Bronchial epithelial cell (primary cell): ENCODE measurements at places on chromosomes 16 and 17.

GRCh38 chr16:309476-309875 is 26.5 kb downstream of the PDIA2 start:
- DNase-seq = no peak

- peak; percentile 91 for DNase-seq
Observed at GRCh38 chr16:72013389-72013788, 4.8 kb downstream of the DHODH start.

- DNase-seq = no peak
Observed at GRCh38 chr16:72426386-72426785, 254.4 kb upstream of the PMFBP1 start.

GRCh38 chr16:50195276-50195675 is 42.2 kb downstream of the TENT4B start:
- peak; percentile 81 for DNase-seq

- no peak for DNase-seq
Observed at GRCh38 chr16:57069053-57069452, 23.3 kb upstream of the CPNE2 start.

DNA sequence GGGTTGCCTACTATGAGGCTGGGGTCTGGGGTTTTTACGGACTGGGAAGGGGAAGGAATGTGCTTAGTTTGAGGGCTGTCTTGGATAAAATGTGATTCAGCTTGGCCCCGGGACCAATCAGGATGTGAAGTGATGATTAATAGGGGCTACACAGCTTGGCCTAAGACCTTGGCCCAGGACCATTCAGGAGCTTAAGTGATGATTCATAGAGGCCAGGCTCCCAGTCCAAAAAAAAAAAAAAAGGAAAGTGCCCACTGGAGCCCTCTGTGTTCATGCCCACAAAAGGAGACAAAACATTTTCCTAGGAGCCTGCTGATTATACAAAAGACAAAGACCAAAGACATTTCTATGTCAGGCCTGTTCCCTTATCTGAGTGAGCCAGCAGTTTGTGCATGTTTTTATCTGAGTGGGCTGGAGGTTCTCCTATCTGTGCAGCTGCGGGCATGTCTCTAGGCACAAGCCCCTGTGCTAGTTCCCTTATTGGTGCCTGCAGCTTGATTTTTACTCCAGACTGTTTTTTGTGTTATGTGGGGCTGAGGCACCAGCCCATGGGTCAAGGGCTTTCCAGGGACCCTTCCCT is 898.2 kb upstream of the GOT2 start:
- DNase-seq = no peak

- no peak for DNase-seq
Observed at GRCh38 chr16:49455181-49455990, 81.8 kb downstream of the C16orf78 start.

- DNase-seq = no peak
Observed at GRCh38 chr17:10771148-10771547, 32.8 kb downstream of the TMEM238L start.

DNA sequence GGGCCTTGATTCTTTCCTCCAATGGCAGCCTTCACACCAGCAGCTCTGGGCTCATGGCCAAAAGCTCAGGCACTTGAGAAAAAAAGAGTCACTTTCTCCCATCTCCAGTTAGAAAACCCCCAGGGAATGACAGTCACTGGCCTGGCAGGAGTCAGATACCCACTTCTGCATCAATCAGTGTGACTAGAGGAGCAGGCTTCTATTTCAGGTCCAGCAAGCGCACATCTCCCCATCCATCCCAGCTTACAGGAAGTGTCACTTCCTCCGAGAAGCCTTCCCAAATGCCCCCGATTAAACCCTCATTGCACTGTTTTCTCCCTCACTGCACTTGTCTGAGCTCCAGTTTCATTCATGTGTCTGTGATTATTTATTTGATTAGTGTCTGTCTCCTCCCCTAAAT is 30.4 kb upstream of the CCL1 start:
- DNase-seq = no peak

- no peak for DNase-seq
Observed at GRCh38 chr16:85984947-85985451, 86.0 kb downstream of the IRF8 start.

- DNase-seq = no peak
Observed at GRCh38 chr16:74608944-74609343, 2.0 kb upstream of the GLG1 start.

GRCh38 chr16:53266156-53266555 is 168.1 kb upstream of the RBL2 start:
- no peak for DNase-seq

- no peak for DNase-seq
Observed at GRCh38 chr17:54813896-54814295, 86.8 kb upstream of the TOM1L1 start.

- DNase-seq = no peak
Observed at GRCh38 chr17:77408284-77408683, 267.5 kb downstream of the SEC14L1 start.

DNA sequence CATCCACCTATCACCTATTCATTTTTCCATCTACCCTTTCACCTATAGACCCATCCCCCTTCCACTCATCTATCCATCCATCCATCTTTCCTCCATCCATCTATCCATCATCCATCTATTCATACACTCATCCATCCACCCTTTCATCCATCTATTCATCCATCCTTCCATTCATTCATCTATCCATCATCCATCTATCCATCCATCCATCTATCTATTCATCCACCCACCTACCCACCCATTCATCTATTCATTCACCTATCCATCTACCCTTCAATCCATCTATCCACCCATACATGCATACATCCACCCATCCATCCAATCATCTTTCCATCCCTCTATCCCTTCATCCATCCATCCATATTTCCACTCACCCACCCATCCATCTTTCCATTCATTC is 63.3 kb downstream of the C17orf67 start:
- DNase-seq = no peak

DNA sequence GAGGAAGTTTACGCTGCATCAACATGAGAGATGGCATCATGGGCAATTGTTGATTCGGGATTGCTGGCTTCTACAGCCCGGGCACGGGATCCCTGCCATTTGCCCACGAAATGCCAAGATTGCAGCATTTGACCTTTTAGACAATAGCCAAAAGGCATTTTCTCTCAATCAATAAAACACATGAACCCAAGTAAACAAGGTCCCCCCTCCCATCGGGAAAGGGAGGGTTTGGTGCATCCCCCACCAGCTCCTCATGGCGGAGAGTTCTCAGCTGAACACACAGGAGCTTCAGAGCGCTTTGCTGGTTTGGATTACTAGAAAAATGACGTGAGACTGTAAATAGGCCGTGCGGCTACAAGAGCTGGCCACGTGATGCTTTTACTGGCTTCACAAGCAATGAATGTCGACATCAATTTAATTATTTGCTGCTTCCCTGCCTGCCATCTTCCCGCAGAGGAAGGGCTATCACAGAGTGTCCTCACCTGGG is 147.6 kb downstream of the C16orf95 start:
- no peak for DNase-seq

DNA sequence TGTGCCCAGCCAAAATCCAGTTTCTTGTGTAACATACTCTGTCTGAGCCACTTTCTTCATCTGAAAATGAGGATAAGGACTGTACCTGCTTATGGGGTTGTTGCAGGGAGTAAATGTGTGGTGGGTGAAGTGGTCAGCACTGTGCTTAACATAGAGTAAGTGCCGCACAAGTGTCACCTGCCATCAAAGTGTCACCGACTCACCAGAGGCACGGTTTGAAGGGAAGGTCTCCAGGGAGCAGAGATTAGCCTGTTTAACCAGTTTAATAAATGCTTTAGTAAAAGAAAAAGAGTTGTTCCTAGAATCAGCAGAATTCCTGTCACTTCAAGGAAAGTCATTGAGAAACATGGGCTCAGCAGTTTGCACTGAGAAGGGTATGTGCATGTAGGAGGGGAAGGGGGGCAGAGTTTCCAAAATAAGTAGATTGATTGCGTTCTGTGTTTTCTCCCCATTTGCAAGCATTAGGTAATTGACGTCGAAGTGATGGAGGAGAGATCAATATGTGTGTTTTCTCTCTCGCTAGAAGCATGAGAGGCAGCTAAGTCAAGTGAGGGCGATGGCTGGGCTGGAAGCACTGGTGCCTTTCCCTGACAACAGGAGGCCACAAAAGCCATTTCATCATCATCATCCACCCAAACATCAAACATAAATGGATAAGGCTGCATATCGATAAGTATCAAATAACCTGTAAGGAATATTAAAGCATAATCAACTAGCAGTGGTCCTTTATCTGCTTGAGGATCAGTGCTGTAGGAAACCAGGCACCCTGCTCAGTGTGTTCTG is 19.1 kb downstream of the FAM20A start:
- no peak for DNase-seq

- DNase-seq = peak; percentile 67
Observed at GRCh38 chr17:17740615-17741348, 59.5 kb downstream of the RAI1 start.

DNA sequence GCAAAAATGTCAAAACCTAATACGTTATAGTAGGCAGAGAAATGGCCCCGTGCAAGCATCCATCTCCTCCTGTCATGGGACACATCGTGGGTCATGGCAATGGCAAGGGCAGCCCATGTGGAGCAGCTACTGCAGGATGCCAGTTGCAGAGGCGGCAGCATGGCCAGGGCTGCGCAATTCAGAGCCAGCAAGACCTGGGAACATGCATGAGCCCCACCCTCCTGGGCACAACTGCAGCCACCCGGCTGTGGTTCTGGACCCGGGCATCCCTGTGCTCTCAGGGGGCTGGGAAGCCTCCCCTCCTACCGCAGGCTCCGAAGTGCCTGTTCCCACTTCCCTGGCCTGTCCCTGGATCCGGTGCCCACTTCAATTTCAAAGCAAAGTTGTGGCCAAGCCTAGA is 203.6 kb downstream of the CPPED1 start:
- DNase-seq = no peak

DNA sequence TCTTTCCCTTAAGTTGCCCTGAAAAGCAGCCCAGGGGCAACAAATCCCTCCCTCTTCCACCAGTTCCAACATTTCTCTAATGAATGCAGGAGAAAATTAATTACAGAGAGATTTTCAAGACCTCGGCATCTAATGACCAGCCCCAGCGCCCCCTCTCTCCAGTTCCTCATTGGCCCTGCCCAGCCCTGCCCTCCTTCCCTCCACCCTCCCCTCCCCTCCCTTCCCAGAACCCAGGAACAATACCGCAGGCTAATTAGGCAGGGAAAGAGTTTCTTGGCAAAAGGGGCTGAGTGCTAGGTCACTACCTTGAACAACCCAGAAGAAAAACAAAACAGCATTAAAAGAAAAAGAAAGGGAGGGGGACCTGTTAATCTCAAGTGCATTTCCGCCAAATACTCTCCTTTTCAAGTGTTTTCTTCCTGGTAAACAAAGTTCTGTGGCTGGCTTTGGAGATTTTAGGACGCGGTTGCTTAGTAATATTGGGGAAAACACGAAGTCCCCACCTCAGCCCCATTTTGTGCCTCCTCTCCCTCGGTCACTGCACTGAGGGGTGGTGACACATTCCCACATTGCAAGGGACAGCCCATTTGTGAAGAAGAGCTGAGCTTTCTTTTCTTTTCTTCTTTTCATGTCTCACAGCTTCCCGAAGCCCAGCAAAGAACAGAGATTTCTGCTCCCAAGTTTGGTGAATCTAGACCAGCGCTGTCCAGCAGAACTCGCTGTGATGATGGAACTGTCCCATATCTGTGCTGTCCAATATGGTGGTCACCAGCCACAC is 215.4 kb downstream of the SOX9 start:
- DNase-seq = no peak

- DNase-seq = no peak
Observed at GRCh38 chr17:72334205-72334604, 213.4 kb downstream of the SOX9 start.

- DNase-seq = no peak
Observed at GRCh38 chr17:72365857-72366414, 245.1 kb downstream of the SOX9 start.

- no peak for DNase-seq
Observed at GRCh38 chr16:70754851-70755600, 45.9 kb downstream of the VAC14 start.

GRCh38 chr17:73952082-73952479 is 251.4 kb upstream of the RPL38 start:
- DNase-seq = no peak

DNA sequence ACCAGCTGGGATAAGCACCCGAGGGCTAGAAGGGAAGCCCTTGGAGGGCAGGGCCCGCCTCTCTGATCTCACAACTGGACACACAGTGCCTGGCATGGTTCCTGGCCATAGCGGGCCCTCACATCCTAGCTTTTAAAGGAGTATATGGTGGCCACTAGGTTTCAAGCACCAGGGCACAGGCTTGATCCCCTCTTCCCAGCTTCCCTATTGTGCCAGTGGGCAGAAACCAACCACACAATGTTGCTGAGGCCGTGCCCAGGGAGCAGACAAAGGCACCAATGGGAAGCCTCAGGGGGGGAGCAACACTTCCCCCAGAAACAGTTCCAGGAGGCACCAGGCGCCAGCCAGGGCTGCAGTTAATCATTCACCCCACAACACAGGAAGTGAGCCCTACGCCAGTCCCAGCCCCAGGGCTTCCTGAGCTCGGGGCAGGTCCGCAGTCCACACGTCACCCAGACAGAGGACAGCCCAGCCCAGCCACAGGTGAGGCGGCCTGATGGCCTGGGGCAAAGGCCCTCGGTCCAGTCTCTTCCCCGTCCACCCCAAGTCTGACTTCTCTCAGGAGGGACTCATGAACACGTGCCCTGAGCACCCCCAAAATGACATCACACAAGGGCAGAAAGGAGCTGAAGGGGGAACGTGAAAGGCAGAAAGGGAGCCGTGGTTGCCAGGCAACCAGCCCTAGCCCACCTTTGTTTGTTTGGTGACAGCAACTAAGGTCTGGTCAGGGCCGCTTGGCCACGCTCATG is 12.8 kb downstream of the SMIM5 start:
- DNase-seq = peak; percentile 80

DNA sequence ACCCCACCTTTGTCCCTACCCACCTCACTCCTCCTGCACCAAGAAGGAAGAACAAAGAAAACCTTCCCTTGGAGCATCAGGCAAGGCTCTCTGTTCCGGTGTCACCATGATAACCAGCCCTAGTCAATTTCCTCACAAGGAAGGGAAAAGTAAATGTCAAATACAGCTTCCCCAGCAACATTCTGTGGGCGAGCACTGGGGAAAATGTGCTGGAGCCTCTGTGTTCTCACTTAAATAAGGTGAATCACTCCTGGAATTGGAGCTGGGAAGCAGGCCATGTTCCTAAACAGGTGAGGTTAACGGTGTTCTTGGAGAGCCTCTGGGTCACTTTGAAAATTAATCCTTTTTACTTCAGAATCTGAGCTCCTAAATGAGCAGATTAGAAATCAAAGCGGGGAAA is 427.9 kb upstream of the ERCC4 start:
- no peak for DNase-seq

- DNase-seq = no peak
Observed at GRCh38 chr17:48617471-48618255, 2.6 kb upstream of the HOXB8 start.

DNA sequence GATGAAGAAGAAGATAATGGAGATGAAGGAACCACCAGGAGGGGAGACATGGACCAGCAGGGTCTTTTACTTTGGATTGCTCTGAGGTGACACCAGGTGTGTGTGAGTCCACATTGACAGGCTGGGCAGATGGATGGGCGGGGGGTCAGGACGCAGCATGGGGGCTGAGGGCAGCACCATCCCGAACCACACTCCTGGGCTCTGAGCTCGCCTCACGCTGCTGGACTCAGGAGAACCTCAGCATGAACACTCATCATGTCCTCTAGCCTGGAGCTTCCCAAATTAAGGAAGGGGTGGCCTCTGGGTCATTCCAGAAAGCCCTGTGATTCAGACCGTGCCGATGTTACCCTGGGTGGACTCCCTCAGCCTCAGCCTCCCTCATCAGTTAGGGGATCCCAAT is 50.4 kb upstream of the MAP3K14 start:
- DNase-seq = no peak
